T1000 (cell line): ENCODE measurements at places on chromosomes 4 and X.

DNA sequence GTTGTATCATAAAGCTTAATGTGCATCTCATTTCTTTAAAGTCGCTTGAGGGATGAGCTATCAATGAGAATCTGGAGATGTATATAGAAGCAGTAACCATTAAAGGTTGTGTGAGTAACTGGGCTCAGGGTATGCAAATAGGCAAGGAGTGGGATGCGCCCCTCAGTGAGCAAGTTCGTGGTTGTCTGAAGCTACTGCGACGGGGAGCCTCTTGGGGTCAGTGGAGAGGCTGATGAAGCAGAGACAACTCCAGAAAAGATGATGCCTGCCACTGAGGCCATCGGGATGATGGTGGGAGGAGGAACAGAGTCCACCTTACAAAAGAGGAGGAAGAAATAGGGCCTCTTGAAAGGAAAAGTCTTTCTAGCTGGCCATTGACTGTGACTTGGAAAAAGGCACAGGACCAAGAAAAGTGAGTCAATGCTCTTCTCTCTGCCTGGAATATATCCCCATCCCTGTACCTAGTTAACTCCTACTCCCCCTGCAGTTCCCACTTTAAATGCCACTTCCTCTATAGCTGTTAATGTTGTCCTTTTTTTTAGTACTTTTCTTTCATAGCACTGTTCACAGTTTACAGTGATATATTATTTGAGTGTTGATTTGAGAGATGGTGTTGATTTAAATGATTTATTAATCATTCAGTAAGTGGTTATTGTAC lies 51.4 kb upstream of the LSM6 start:
- DNase-seq: no peak

GRCh38 chr4:52844596-52844995 lies 17.5 kb upstream of the RASL11B start:
- no peak for DNase-seq

DNA sequence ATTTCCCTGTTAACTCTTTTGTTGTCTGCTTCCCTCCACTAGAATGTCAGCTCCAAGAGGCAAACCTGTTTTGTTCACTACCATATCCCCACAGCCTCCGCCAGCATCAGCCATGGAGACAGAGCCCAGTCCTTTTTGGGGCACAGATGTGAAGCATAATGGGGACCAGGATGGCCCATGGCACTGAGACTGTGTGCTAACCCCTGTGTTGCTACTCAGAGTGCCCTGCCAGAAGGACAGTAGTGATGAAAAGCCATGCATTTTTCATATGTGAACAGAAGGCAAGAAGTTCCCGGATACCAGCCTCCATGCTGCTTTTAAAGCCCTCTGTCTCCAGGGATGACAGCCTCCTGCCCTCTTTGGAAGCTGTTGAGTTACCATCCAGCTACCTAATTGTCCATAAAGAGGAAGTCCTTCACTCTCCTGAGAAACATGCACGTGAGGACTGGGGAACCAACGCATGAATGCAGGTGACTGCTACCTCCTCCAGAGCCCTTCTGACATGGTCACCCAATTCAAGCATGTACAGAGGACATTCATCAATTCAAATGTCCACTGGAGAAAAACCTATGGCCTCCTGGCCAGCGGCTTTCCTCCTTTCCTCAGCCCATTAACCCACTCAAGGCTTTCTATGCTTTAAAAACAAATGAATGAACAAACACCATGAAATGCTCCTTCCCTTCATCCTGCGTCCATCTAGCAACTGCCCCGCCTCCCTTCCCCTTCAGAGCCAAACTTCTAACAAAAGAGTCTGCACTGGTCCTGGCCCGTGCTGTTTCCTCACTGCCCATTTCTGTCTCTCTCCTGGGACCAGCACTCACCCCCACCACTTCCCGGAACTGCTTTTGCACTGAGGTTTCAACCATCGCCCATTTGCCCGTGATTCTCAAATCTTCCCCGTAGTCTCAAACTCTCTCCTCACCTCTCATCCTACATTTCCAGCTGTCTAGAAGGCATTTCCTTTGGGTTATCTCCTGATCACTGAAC lies 18.0 kb downstream of the PNMA6F start:
- DNase-seq: no peak

GRCh38 chrX:119071381-119071780 lies 1.4 kb upstream of the CT47C1 start:
- DNase-seq: no peak

GRCh38 chr4:139163806-139164206 lies 13.2 kb downstream of the ELF2 start:
- DNase-seq: no peak

- DNase-seq: no peak
Observed at GRCh38 chr4:98383431-98384106, 122.4 kb downstream of the RAP1GDS1 start.
